ENCODE measurements at places on chromosomes 12 and 14. TPM values are rescaled to one million over a fixed set of nuclear protein-coding genes. Genes with fewer than 3 reads are reported as not detected.

DNA sequence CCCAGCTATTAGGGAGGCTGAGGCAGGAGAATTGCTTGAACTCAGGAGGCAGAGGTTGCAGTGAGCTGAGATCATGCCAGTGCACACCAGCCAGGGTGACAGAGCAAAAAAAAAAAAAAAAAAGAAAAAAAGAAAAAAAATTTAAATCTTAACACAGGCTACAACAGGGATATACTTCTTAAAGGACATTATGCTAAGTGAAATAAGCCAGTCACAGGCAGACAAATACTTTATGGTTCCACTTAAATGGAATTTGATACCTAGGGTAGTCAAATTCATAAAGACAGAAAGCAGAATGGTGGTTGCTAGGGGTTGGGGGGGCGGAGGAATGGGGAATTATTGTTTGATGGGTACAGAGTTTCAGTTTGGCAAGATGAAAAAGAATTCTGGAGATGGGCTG is 14.8 kb upstream of the PPTC7 start:
- H3K27ac ChIP-seq, result no peak overlapping the region
- DNase-seq, result no peak
- no peaks in the 10 kb centered on the region for H3K36me3 ChIP-seq
- H3K4me1 ChIP-seq, result no peaks in the 10 kb centered on the region

DNA sequence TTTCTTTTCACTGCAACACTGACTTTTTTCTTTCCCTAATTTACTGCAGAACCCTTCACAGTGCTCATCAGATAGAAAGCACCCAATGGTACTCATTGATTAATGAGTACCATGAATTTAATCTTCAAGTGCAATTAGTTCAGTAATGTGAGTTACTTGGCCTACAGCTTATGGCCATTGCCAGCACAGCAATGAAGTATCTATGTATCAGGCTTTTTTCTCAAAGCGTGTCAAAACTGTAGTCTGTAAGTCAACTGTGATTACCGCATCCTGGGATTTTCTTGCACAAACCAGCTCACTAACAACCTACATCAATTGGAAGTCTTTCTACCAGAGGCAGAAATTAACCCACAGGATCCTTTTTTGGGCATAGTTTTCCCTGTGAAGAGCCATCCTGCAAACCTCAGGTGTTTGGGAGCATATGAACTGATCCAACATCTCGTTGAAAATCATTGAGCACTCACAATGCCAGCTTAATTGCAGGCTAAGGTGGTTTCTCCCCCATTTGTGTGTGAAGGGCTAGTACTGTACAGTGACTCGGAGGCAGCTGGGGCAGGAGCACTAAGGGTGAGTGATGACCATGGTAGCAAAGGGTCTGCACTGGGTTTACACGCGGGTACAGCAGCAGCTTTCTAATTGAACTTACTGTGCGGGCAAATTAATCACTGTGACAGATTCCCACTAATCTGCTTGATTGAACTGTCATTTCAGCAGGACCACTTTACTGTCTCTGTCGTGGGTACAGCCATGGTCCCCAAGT is 619.3 kb downstream of the SNAPC1 start:
- no peak for DNase-seq
- H3K36me3 ChIP-seq, result no peaks in the 10 kb centered on the region
- H3K27ac ChIP-seq, result no peak overlapping the region
- H3K4me1 ChIP-seq, result no peaks in the 10 kb centered on the region
- no peak overlapping the region for H3K4me3 ChIP-seq

GRCh38 chr12:68440068-68440581 is 108.0 kb upstream of the MDM1 start:
- H3K27me3 ChIP-seq, result no peaks in the 10 kb centered on the region
- H3K4me1 ChIP-seq, result peaks cover 4% of the 10 kb centered on the region
- H3K27ac ChIP-seq, result no peak overlapping the region

DNA sequence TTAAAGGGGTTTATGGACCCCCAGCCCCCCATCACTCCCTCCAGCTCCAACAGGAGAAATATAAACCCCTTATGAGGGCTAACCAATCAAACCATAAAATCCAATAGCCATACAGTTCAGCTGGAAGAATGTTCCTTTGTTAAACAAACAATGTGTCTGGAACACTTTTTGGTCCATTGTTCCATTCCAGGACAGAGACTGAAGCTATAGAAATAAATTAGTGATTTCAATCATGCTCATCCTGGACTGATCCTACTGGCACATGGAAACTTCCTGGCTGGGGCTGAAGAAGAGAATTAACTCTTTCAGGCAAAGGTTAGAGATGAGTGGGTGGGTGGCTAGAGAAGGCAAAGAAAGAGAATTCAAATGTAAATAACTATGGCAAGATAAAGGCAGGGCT is 63.4 kb downstream of the ANO2 start:
- H3K27me3 ChIP-seq, result no peaks in the 10 kb centered on the region
- no peak for DNase-seq
- no peaks in the 10 kb centered on the region for H3K4me1 ChIP-seq
- H3K36me3 ChIP-seq, result no peaks in the 10 kb centered on the region
- H3K27ac ChIP-seq, result no peak overlapping the region
- no peak overlapping the region for H3K4me3 ChIP-seq

DNA sequence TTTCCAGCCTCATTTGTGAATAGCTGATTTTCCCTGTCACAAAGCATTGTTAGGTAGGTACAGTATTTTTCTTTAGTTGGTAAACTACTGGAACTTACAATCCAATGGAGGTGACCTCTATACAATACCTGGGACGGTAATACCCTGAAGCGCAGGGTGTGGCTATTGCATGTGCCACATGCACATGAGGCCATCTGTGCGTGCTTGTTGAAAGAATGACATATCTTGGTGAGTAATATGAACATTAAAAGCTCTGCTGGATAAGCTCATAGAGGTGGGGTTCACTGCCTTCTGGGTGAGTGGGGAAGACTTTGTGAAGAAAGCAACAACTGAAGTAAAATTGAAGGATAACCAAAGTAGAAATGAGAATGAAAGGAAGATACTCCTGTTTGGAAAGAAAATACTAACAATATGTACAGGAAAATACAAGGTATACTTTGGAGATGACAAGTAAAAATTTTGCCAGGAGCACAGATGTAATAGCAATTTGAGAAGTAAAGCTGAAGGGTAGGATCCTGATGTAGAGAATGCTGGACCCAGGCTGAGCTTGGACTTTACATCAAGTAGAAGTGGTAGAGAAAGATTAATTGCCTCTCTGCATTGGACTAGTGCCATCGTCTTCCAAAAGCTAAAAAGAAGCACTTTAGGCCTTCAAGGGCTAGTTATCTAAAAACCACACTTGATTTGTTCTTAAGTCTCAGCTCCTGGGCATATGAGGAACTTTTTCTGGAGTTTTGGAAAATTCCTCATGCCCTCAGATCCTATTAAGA is 97.1 kb downstream of the SLC38A6 start:
- H3K4me1 ChIP-seq, result no peaks in the 10 kb centered on the region
- no peaks in the 10 kb centered on the region for H3K36me3 ChIP-seq
- no peak overlapping the region for H3K27ac ChIP-seq
- DNase-seq, result no peak

DNA sequence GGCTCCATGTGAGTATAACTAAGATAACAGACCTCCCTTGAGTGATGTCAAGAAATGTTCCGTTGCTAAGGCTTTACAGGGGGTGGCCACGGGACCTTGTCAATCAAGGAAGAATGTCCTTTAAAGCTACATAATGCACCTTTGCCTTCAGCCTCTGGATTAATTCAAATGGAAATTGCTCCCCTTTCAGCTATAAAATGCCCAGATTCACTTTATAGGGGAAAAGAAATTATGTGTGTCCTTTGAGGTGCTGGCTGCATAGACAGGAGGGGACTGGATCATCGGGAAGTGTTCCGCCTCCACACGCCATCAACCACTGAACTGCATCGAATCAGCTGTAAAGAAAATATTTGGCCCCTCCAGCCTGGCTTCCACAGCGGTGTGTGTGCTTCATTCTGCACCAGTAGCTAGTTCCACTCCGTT is 415.4 kb downstream of the DPF3 start:
- H3K4me3 ChIP-seq, result no peak overlapping the region
- no peaks in the 10 kb centered on the region for H3K36me3 ChIP-seq
- DNase-seq, result no peak
- H3K4me1 ChIP-seq, result peaks cover 21% of the 10 kb centered on the region

DNA sequence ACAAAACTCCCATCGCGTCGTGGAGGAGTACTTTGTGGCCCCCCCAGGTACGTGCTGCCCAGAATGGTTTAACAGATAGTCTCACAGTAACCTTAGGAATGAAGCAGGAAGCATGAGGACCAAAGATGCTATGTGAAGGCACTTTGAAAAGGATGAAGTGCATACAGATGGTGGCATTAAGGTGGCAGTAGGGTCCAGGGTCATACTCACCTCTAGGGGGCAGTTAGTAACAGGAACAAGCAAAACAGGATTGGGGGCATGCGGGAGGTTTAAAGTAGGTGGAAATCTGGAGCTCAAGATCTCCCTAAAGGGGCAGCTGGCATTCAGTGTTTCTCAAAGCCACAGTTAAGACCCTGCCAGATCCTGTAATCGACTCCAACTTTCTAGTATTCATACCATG is 10.9 kb downstream of the GATC start:
- H3K27me3 ChIP-seq, result no peaks in the 10 kb centered on the region
- no peaks in the 10 kb centered on the region for H3K4me1 ChIP-seq
- H3K36me3 ChIP-seq, result peaks cover 8% of the 10 kb centered on the region
- DNase-seq, result no peak
- no peak overlapping the region for H3K4me3 ChIP-seq
- no peak overlapping the region for H3K27ac ChIP-seq

DNA sequence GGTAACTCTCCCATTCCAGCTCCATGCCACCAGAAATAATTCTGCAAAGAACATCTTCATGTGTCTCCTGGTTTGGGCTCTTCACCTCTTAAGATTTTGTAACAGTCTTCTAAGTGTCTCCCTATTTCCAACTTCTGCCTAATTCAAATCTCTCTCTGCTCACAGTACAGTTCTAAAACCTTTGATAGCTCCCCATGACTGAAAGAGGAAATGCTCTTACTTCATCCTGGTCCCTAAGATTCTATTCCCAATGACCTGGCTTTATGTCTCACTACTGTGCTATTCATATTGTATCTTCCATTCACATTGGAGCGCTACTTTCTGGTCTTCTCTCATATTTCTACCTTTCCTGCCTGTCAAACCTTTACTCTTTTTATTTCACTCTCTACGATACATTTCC is 1.6 kb downstream of the AMN1 start:
- peaks cover 4% of the 10 kb centered on the region for H3K36me3 ChIP-seq
- no peak for DNase-seq
- H3K27ac ChIP-seq, result no peak overlapping the region
- H3K27me3 ChIP-seq, result no peaks in the 10 kb centered on the region

DNA sequence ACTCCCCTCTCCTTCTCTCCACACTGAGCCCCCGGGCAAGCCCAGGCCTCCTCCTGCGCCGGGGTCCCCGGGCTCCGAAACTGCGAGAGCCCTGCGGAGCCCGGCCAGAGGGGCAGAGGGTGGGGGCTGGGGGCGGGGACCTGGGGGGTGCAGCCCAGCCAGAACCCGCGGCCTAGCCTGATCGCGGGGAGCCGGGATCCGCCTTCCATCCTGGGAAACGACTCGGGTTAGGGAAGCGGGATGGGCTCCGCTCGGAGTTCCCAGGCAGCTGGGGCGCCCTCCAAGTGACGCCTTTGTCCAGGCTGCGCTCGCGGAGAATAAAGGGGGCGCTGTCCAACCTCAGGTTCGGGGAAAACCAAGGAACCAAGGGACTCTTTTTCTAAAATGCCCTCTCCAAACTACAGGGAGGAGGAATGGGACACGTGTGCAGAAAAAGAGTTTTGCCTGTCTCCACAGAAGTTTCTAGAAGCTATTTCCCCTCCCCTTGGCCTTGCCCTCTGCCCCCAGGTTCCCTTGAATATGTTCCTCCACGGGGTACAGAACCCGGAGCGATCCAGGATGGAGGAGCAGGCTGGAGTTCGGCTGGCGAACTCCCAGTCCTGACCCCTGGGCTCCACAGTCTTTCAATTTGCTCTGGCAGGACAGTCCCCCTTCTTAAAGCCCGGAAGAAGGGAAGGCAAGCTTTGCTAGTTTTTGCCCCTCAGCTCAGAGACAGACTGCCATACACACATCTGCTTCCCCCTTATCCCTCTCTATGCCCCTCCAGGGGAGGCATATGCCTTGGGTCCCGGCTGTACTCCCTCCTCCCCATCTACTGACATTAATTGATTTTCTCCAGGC is 13.9 kb downstream of the NKX2-1 start:
- no peak overlapping the region for H3K27ac ChIP-seq
- H3K4me1 ChIP-seq, result no peaks in the 10 kb centered on the region
- no peak overlapping the region for H3K4me3 ChIP-seq
- no peaks in the 10 kb centered on the region for H3K36me3 ChIP-seq
- no peak for DNase-seq

DNA sequence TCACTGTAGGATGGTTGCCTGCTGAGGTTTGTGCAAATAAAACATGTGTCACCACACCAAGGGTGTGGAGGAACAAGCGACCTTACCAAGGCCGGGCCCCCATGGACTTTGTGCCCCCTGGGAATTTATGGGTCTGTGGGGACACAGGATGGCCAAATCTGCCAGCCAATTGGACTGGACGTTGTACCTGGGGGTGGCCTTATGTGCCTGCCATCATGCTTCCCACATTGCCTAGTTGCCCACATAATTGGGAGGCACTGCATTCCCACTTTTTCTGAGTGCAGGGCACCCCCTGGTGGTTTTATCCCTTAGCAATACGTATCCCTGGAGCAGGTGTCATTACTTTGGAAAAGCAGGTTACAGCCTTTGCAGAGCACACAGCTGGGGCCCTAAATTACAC is 92.6 kb upstream of the TMPO start:
- no peak for DNase-seq
- H3K36me3 ChIP-seq, result no peaks in the 10 kb centered on the region
- no peak overlapping the region for H3K4me3 ChIP-seq
- H3K4me1 ChIP-seq, result no peaks in the 10 kb centered on the region

DNA sequence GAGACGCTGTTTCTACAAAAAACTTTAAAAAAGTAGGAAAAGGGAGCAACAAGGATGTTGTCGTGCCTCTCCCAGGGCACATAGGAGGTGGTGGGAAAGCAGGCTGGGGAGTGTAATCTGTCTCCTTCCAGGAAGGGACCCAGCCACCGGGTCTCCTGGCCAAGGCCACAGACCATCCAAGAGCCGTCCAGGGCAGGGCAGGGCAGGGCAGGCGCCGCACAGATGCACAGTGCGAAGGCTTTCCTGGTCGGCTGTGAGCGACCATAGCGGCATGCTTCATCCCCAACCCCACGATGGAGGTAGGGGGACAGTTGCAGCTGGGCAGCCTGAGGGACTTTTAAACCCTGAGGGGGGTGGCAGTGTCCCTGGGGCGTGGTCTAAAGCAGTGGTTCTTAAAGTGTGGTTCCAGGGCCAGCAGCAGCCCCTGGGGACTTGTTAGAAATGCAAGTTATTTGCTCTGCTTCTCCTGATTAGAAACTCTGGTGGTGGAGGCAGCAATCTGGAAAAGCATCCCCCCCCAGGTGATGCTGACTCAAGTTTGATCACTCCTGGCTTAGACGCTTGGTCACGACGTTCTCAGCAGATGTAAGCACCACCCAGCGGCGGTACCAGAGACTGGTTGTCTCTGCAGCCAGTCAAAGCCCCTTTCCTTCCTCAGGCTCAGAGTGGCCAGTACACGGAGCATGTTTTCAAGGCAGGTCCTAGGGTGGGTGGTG is 197.4 kb upstream of the PRMT8 start:
- H3K36me3 ChIP-seq, result no peaks in the 10 kb centered on the region
- no peaks in the 10 kb centered on the region for H3K27me3 ChIP-seq
- no peak overlapping the region for H3K27ac ChIP-seq
- H3K4me1 ChIP-seq, result no peaks in the 10 kb centered on the region
- no peak overlapping the region for H3K4me3 ChIP-seq

Gene ACOT6
- not detected for total RNA-seq

Gene TESPA1
- 180 TPM for total RNA-seq

Gene LHX5
- total RNA-seq, result not detected

Gene VASH1
- 1.7 TPM for total RNA-seq

Gene CARMIL3
- total RNA-seq, result 1.5 TPM

Gene ACVRL1
- not detected for total RNA-seq

Gene PRKD1
- total RNA-seq, result not detected

All from naive thymus-derived CD4-positive, alpha-beta T cell (primary cell).